ENCODE measurements at places on chromosomes 3 and 15.

DNA sequence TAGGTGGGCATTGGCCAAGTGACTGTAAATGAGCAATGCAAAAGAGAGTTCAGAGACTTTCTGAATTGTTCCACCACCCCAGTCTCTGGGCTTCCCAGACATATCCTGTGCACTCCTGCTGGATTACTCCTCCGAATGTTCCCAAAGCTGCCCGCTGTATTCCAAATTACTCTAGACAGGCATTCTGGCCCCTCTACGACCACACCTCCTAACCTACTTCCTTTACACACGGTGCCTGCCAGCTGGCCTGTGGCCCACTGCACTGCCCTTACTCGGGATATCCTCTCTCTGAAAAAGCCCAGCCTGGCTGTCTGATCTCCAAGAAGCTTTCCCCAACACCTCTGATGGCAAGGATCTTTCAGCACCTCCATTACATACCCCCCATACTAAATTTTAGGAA, 66.6 kb downstream of the DUT start:
- DNase-seq = no peak

DNA sequence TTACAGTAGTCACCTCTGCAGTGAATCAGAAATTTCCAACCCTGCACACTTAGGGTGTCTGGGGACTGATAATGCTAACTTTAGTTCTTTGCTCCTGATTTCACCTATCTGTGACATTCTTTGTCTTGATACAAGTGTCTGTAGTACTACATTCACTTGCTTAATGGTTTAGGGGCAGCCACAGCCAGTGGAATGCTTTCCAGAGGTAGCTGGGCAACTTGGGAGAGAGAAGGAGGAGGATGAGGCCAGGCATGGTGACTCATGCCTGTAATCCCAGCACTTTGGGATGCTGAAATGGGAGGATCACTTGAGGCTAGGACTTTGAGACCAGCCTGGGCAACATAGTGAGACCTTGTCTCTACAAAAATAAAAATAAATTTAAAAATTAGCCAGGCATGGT, 8.5 kb downstream of the BAHD1 start:
- no peak for DNase-seq

DNA sequence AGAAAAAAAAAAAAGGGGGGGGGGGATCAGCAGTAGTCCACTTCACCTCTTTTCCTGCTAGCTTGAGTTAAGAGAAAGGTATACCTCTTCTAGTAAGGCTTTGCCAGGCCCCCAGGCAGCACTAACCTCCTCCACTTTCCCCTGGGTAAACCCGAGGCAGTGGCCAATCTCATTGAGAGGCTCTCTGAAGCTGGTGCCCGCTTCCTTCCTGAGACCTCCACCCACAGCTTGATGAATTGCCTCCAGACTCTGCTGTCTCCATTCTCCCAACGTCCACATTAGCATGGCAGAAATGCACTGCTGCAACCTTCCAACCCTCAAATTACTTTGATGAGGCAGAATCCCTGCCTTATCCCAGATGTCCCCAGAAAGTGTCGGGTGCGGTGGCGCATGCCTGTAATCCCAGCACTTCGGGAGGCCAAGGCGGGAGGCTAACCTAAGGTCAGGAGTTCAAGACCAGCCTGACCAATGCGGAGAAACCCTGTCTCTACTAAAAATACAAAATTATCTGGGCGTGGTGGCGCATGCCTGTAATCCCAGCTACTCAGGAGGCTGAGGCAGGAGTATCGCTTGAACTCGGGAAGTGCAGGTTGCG, 15.3 kb downstream of the RLBP1 start:
- no peak for DNase-seq

DNA sequence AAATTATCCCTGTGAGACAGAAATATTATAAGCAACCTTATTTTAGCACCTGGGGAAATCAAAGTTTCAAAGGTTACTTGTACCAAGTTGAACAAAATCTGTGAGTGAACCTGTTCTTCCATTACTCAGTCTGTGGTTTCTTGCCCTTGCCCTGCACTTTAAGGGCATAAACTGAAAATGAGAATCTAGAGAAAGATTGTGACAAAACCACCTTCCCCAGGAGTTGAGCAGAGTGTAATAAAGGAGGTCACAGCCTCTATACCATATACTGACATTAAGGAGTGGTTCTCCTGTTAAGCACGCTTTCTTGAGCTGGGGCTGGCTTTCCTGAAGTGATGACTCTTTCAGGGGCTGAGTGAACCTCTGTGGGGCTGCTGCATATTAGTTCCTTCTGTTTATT, 143.4 kb downstream of the PDCD6IP start:
- no peak for DNase-seq

DNA sequence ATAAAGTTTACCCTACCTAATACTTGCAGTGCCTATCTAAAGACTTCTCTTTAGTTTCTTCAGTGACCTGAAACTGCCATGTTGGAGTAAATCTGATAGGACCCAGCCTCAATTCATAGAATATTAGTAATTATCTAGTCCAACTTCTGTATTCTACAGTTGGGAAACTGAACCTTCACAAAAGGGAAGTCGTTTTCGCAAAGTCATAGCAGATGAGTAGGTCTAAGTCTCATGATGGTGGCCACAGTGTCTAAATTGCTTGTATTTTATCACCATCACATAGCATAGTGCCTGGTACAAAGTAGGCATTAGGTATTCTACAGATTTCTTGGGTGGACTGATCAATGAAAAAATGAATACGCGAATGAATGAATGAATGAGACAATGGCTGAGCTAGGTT, 8.4 kb downstream of the GMNC start:
- no peak for DNase-seq

GRCh38 chr3:128763967-128764366, 38.0 kb downstream of the RAB7A start:
- no peak for DNase-seq

GRCh38 chr15:32994810-32995424, 199.6 kb downstream of the FMN1 start:
- DNase-seq = no peak

- no peak for DNase-seq
These were observed 243.8 kb upstream of the PEX5L start for GRCh38 chr3:180280555-180280954.

DNA sequence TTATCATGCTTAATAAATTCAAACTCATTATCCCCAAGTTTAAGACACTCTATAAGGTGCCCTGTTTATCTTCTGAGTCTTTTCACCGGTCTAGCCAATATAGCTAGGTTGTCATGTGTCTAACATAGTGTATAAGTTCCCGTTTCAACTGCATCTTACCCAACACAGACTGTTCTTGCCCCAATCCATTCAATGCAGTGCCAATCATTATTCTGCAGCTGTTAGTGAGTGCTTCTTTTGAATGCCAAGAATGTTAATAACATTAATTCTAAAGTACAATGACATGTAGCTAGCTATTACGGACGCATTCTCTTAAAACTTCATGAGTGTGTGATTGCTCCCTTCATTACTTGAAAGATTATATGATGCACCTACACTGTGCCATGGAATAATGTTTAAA, 646.4 kb upstream of the NR2F2 start:
- DNase-seq = no peak

DNA sequence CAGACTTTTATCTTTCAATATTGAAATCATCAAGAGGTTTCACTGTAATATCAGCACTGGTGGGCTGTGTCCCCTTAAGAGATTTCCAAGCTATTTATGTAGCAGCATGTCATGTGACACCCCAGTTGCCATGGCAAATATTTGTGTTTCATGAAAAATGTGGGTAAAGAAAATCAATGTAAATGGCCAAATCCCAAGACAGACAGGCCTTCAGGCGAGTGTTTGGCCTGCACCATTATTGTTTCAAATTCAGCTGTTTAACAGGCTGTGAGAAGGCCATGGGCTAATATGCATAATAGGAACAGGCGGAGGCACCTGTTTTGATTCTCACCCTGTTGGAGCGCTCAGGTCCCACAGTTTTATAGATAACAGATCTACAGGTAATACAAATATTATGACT, 104.2 kb downstream of the IQCH start:
- no peak for DNase-seq

DNA sequence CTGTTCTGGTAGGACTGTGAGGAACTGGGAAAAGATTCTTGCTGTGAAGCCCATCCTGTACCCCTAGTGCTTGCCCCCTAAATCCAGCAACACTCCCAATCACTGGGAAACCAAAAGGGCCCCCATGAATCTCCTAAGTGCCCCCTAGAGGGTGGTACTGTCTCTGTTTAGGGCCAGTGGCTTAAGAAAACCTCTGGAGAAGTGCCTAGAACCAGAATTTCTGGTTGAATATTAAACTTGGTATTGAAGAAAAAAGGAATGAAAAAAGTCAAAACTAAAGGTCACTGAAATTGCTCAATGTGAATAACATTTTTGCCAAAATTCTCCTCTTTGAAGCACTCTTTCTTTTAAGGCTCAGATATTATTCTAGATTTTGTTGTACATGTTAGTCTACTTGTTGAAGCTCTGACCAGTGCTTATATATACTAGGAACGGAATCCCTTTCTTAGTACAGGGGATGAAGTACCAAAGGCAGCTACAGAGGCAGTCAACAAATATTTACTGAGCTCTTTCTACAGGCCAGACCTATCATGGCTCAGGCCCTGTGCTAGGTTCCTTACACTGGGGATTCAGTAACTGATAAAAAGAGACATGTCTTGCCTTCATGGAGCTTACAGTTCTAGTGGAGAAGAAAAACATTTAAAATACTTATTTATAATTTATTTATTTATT, 138.8 kb downstream of the MYLK start:
- no peak for DNase-seq

DNA sequence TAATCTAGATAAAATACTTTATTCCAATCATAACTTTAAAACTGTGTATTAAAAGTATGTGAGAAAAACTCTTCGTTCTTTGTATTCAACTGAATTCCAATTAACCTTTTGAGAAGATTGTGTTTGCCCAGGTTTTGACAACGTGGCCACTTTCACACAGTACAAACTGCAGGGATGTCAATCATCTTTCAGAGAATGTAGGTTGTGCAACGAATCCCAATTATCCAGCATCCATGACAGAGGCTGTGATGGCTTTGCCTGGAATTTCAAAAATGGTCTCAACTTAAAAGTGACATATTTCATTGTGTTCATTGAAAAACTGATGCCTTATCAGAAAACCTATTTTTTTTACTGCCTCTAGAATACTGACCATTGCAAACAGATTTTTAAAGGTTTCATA, 615.1 kb upstream of the KCNMB2 start:
- DNase-seq = no peak

- DNase-seq = no peak
These were observed 31.6 kb upstream of the GLCE start for GRCh38 chr15:69128667-69129311.

GRCh38 chr15:50304836-50305235, 39.3 kb upstream of the HDC start:
- no peak for DNase-seq

DNA sequence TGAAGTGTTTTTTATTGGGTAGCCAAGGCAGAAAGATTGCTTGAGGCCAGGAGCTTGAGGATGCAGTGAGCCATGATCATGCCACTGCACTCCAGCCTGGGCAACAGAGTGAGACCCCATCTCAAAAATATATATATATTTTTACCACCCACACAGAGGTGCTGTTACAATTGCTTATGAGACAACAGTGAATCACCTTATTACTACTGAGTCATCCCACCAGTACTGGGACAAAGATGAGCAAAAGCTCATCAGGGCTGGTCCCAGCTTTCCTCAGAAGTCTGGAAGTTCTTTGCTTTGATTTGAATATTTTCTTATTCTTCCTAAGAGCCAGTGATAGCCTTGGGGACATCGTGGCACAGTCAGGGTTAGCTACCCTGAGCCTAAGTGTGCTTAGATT, 207.7 kb downstream of the SOX2 start:
- no peak for DNase-seq
